ENCODE measurements at places on chromosomes 6 and 20.

- DNase-seq: no peak
Observed at GRCh38 chr20:37956107-37956585, 53.2 kb downstream of the VSTM2L start.

DNA sequence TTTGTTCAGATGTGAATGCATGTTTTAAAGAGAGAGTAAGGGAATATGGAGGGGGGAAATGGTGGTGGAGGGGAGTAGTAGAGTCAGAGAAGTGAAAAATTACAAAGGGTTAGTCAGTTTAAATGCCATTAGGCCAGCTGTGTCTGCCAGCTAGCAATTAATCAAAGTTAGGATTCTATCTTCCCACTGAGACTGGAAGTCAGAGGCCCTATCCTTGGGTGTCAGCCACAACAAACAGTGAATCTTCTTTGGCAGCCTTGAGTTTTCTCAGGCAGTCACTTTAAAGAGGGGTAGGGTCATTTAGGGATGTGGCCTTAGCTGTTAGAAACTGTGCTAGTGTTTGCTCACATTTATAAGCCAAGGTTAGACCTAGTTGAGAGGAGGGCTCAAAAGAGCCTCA is 120.5 kb upstream of the BTBD3 start:
- no peak for DNase-seq

DNA sequence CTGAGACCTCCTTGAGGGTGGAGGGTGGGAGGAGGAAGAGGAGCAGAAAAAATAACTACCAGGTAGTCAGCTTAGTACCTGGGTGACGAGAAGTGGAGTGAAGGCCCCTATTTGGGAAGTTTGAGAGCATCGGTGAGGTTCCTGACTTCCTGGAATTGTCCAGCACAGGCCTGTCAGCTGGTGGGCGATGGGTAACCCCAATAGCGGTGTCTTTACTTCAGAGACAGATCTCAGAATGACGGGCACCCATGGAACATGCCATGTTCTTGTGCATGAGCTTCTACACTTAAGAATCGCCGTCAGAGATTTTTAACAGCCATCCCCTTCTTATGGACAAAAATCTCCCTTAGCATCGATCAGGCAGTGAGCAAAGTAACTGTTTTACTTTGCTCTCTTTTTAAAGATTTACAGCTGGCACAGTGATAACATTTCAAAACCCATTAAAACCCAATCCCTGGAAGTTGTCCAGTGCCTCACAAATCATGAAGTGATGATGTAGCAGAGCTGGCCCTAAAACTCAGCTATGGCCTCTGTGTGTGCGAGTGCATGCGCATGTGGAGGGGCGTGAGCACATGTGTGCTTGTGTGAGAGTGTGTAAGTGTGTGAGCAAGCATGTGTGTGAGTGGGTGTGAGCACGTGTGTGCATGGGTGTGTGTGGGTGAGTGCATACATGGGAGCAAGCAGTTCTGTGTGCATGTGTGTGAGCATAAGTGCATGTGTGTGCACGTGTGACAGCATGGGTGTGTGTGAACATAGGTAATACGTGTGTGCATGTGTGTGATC is 85.2 kb downstream of the DLL1 start:
- no peak for DNase-seq

DNA sequence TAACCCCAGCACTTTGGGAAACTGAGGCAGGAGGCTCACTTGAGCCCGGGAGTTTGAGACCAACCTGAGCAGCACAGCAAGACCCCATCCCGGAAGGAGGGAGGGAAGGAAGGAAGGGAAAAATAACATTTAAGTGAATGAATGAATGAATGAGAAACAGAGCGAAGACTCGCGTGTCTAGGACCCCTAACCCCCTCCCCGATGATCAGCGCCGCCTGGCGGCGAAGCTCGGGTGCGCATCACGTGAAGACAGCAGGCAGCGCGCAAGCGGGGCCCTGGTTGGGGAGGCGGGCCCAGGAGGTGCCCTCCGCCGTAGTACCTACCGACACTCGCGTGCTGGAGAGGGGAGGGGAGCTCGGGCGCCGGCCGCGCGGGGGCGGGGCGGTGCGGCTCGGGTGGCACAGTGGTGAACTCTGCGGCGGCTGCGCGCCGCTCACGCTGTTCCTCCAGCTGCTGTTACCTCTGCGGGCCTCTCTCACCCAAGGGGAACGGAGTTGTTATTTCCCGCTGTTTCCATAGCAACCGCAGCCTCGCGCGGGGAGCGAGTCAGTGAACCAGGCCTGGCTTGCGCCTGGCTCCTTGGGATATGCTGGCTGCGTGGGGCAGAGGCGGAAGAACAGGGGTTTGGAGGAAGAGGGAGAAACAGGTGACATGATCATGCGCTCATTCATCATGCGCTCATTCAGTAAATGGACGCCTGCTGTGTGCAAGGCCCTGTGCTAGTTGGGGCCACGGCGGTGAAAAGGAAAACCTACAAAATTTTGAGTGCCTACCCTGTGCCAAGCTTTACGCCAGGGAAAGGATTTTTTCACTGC is 2.0 kb upstream of the DCDC2 start:
- DNase-seq: peak; percentile 59

- DNase-seq: no peak
Observed at GRCh38 chr6:143698759-143699429, 21.1 kb downstream of the PHACTR2 start.

DNA sequence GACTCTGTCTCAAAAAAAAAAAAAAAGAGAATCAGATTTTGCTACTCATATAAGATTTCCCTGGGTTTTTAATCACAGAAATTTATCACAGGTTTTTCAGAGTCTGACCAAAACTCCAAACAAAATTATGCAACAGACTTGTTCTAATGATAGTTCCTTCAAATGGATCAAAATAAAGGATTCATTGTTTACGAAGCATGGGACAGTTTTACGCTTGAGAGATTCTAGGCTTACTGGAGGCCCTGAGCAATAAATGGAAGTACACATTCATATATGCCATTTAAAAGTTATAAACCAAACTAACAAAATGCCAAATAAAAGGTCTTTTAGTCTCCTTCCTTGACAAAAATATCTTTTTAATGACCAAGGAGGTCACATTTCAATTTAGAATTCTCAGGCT is 245.1 kb upstream of the KCNQ5 start:
- no peak for DNase-seq
